Posterior vena cava (tissue), 2 donors: ENCODE measurements at places on chromosomes 13 and 19. TPM values are rescaled to one million over a fixed set of nuclear protein-coding genes. Genes with fewer than 3 reads are reported as not detected.
A peak's percentile ranks its signal among the peaks of the same experiment; 100 is the strongest.

DNA sequence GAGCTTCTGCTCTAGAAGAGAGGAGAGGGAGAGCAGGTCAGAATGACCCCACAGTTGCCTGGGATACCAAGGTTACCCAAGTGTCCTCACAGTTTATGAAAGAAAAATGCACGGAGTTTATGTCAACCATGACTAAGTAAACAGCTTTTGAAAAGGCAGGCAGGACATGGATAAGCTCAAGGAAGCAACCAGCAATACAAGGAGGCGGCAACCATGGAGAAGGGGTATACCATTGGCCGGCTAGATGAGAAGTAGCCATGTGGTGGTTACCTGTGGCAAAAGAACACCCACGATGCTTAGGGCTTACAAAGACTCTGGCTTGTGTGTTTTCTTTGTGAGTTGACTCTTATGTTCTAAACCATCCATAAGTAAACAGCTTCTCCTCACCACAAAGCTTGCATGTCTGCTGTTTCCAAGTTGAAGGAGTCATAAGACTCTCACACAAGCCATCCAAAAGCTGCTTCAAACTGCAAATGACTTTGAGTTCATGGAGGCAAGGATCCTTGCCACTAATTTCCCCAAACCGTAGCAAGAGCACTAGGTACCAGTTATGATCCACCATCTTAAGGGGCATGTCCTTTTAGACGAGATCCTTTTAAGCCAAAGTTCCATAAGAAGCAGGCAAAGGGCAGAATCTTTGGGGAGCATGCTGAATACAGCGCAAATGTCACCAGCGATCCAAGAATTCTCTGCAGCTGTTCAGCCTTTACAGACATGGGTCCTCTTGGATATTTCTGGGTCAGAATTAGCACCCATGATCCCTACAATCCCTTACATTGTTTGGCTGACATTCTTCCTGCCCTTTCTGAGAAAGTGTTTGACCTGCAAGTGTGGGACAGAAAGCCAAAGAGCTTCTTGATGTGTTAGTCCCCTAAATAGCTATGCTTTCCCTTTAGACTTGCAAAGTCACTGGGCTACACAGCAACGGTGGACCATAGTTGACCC is 74.8 kb upstream of the IPO5 start:
- no peak for DNase-seq

DNA sequence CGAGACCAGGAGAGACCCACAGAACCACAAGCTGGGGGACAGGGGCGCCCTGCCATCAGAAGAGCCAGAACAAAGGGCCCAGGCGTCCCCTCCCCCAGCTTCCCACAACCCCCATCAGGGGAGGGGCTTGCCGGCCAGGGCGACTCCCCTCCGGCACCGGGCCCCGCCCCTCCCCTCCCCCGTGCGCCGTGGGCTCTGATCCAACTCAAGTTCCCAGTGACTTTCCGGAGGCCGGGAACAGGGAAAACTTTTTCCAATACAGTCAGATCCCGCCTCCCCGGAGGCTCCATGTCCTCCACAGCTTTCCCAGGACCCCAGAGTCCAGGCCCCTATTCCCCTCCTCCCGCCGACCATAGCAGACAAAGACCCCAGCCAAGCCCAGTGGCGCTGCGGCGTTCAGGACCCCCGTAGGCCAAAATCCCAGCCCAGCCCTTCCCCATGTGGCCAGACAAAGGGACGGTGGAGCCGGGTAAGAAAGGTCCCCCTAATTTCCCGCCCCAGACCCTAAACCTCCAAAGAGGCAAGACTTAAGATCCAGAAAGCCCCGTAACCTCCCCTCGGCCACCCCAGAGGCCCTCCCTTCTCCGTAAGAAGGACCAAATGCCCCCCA is 673 bp downstream of the TEAD2 start:
- peak; percentile 93 for DNase-seq

- no peak for DNase-seq
These were observed at the start of gene EXOC3L2 for GRCh38 chr19:45245334-45245787. EXOC3L2 (minus strand) TSS chr19:45245407; CDS start chr19:45239045, 6,362 bp downstream.

OR10H1 gene
- total RNA-seq, result 0.05 TPM

INSL3 gene
- total RNA-seq, result not detected
